ENCODE measurements at places on chromosomes 6 and 20.

GRCh38 chr6:105313211-105313610 is 89.7 kb downstream of the PREP start:
- no peaks in the 10 kb centered on the region for H3K36me3 ChIP-seq
- H3K27me3 ChIP-seq, result no peaks in the 10 kb centered on the region
- no peak overlapping the region for H3K27ac ChIP-seq
- H3K4me1 ChIP-seq, result no peaks in the 10 kb centered on the region

DNA sequence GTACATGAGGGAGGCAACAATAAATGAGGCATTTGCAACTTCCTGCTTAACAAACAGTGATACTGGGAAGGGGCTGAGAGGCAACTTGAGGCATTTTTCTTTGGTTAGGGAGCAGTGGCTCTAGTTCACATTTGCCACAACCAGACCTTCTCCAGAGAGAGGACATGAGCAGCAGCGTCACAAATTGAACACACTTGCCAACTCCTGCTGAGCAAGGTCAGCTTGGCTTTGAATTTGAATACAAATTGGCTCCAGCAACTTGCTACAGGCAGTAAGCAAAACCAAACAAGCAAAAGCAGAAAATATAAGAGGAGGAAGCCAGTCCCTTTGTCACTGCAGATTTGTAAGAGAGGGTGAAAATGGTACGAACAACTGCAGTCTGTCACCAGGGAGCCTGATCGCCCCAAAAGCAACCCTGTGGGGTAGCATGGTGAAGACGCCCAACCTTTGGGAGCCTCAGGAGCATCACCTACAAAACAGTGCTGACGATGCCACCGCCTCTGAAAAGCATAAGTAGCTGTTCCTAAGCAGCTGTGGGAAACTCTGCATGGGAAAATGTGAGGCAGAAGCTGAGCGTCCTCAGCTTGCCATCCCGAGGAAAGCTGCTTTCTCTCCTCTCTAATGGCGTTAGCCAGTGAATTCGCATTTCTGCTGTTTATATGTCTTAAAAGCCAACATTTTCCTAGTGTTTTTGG is 378.7 kb downstream of the RNGTT start:
- H3K36me3 ChIP-seq, result no peaks in the 10 kb centered on the region
- H3K27me3 ChIP-seq, result no peaks in the 10 kb centered on the region
- no peak overlapping the region for H3K27ac ChIP-seq
- H3K4me3 ChIP-seq, result no peak overlapping the region

DNA sequence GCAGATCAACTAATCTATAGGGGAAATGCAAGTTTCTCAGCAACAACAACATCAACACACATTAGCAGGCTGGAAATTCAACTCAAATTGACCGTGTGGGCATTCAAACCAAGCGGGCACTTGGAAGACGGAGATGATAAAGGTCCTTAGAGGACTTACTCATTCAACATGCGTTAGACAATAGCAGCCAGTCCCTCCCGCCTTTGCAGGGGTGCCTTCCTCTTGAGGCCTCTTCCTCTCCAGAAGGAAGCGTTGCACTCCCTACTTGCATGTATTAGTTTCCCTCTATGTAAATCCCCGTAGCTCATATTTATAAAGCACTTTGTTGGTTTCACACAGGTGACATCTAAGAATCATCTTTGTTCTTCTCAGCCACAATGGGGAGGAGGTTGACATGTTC is 300.8 kb upstream of the STXBP5 start:
- H3K4me3 ChIP-seq, result no peak overlapping the region
- no peak overlapping the region for H3K27ac ChIP-seq
- no peaks in the 10 kb centered on the region for H3K36me3 ChIP-seq
- H3K27me3 ChIP-seq, result no peaks in the 10 kb centered on the region
- no peak for DNase-seq

GRCh38 chr6:79874531-79875134 is 72.7 kb downstream of the ELOVL4 start:
- no peak for DNase-seq
- peaks cover 4% of the 10 kb centered on the region for H3K27me3 ChIP-seq
- H3K27ac ChIP-seq, result no peak overlapping the region
- no peak overlapping the region for H3K4me3 ChIP-seq
